ENCODE measurements at places on chromosomes 6 and 20.

GRCh38 chr6:87976616-87977015 lies 71.0 kb upstream of the SPACA1 start:
- DNase-seq = no peak

GRCh38 chr6:146287691-146288369 lies 255.8 kb upstream of the RAB32 start:
- DNase-seq = no peak

- no peak for DNase-seq
These were observed 3.9 kb downstream of the ZMYND8 start for GRCh38 chr20:47352332-47353238.

- no peak for DNase-seq
These were observed 25.7 kb downstream of the CFAP61 start for GRCh38 chr20:20078041-20078440.

Data from D721Med (cell line).